ENCODE measurements at places on chromosomes 12 and 14. TPM values are rescaled to one million over a fixed set of nuclear protein-coding genes. Genes with fewer than 3 reads are reported as not detected.

RDH16 gene
- total RNA-seq, result not detected

KLRD1 gene
- total RNA-seq, result not detected

CCDC38 gene
- total RNA-seq, result not detected

FOXG1 gene
- total RNA-seq, result not detected

KRT73 gene
- not detected for total RNA-seq

SLC24A4 gene
- total RNA-seq, result not detected

LACRT gene
- total RNA-seq, result not detected

LRP1-AS gene
- total RNA-seq, result not detected

FGD4 gene
- total RNA-seq, result 0.61 TPM

LRP6 gene
- 7.7 TPM for total RNA-seq

RD3L gene
- total RNA-seq, result not detected

BMP4 gene
- total RNA-seq, result 461 TPM

PIWIL1 gene
- 0.74 TPM for total RNA-seq

BATF gene
- total RNA-seq, result not detected

MYF6 gene
- total RNA-seq, result not detected

CABP1 gene
- not detected for total RNA-seq

TPI1 gene
- total RNA-seq, result 1,506 TPM

MEG3 gene
- total RNA-seq, result not detected

C14orf132 gene
- 2.6 TPM for total RNA-seq

CRACR2A gene
- not detected for total RNA-seq

PSME2 gene
- total RNA-seq, result 162 TPM

NPAS3 gene
- total RNA-seq, result not detected

RIPK3 gene
- not detected for total RNA-seq

SERPINA12 gene
- total RNA-seq, result not detected

SMCO2 gene
- not detected for total RNA-seq

CHPT1 gene
- 58.0 TPM for total RNA-seq

KLRC2 gene
- not detected for total RNA-seq

TSHR gene
- not detected for total RNA-seq

MSRB3 gene
- 147 TPM for total RNA-seq

TDRD9 gene
- not detected for total RNA-seq

CARMIL3 gene
- 1.6 TPM for total RNA-seq

TIGAR gene
- 25.5 TPM for total RNA-seq

MAP1LC3B2 gene
- total RNA-seq, result not detected

KRT82 gene
- total RNA-seq, result not detected

KRT77 gene
- total RNA-seq, result not detected

BDKRB2 gene
- total RNA-seq, result not detected

POTEG gene
- total RNA-seq, result not detected

BAZ1A gene
- 9.1 TPM for total RNA-seq

DEGS2 gene
- total RNA-seq, result 0.95 TPM

GLI1 gene
- 6.4 TPM for total RNA-seq

KIF5A gene
- not detected for total RNA-seq

CFAP251 gene
- 0.44 TPM for total RNA-seq

FAM177A1 gene
- total RNA-seq, result 42.2 TPM

PCNX4 gene
- total RNA-seq, result 129 TPM

Measured in G401 (cell line).